ENCODE measurements at places on chromosomes 1 and 21.

- DNase-seq = no peak
Observed at GRCh38 chr1:75423136-75423535, 187.8 kb downstream of the SLC44A5 start.

DNA sequence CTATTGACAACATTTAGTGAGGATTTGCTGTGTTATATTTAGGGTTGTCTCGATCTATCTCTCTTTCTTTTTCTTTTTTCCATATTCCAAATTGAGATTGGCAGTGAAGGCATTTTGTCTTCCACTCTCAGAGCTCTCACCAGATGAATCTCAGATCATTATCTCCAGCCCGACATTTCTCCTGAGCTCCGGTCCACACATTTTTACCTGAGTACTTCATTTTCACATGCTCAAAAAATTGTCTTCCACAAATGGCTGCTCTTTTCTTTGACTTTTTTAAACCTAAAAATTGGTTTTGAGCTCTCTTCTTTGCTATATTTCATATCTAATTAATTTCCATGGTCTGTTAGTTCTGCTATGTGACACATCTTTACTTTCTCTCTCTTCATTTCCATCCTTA lies 56.9 kb upstream of the ASB17 start:
- no peak for DNase-seq

DNA sequence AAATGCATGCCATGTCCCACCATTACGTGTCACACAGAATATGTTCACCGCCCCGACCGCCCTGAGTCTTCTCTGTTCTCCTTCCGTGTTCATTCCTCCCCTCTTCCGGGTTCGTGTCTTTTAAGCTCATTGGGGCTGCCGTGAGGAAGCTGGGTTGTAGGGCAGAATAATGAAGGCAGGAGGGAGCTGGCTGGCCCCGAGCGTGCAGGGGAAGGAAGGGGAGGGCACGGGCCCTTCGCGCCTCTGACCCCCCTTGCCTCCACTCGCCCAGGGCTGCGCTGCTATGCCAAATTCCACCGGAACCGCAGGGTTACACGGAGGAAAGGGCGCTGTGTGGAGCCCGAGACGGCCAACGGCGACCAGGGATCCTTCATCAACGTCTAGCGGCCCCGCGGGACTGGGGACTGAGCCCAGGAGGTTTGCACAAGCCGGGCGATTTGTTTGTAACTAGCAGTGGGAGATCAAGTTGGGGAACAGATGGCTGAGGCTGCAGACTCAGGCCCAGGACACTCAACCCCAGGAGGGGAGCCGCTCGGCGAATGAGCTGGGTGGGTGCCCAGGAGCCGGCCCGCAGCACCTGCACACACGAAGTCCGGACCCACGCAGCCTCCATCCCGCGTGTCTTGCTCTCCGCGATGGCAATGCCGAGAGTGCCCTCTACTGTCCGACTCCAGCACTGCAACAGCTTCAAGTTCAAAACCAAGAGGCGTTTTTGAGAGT lies 16.5 kb upstream of the AGTRAP start:
- DNase-seq = no peak

DNA sequence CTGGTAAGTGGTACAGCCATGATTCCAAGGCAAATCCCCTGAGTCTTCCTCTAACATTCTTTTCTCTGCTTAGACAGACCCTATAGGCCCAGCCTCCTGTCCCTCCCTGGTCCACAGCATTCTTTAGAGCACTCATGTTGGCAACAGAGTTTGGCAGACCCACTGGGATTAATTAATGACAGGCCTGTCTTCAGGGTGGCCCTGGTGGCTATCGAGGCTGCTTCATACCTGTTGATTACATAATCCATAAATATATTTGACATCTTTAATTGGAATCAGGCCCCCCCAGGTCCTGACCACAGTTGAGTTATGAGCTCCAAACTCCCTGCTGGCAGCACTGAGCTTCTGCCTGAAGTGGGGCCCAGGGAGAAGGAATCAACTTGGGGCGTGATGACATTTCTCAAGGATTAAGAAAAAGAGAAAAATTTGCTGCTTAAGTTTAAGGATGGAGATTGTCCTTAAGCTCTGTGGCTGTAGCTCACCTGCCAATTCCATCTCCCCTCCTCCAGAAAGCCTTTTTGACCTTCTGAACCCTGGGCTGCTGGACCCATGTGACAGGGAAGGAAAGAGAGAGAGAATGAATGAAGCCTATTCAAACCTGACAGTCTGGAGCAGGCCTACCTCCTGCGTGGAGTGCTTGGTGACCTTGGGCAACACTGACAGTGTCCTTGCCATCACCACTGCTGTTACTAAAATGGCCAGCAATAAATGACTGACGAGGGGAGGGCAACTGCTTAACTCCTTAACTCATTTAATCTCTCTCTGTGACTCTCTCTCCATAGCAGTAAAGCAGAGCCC lies 156.6 kb downstream of the TRABD2B start:
- DNase-seq = no peak

DNA sequence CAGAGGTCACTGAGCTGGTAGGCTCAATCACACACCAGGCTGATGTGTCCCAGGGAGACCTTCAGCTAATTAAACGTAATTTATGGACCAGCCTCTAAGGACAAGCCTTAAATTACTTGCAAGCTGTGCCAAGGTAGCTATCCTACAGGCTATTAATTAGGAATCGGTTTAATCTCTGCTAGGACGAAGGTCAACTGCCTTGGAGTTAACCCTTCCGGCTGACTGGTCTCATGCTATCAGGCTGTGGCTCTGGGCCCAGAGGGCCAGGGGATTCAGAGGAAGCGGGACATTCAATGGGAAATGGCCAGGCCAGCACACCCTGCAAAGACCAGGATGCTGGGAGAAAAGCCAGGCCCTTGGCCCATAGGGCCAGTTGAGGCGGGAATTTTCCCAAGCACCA lies 19.0 kb downstream of the DHRS3 start:
- DNase-seq = no peak

DNA sequence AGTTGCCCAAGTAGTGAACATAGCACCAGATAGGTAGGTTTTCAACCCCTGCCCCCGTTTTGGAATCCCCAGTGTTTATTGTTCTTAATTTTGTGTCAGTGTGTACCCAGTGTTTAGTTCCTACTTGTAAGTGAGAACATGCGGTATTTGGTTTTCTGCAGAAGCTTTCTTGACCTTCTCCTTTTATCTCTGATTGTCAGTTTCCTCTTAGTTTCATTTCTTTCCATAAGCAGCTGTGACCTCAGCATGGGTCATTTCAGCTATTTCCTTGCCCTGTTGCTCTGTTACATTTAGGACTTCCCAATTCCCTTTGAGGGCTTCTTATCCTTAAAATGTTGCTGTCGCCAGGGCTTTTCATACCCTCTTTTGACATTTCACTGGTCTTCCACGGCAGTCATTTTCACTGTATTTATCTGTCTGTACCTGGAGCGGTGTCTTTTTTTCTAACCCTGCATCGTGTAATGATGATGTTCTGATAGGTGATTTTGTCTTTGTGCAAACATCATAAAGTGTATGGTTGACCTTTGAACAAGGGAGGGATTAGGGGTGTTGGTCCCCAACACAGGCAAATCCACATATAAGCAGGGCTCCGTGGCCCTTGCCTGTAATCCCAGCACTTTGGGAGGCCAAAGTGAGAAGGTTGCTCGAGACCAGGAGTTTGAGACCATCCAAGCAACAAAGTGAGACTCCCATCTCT lies 15.0 kb downstream of the ITSN1 start:
- DNase-seq = no peak
